Activated naive CD4-positive, alpha-beta T cell treated with anti-CD3 and anti-CD28 coated beads, Interleukin-2, amount 10 ng/mL, durations not matched to agents 7 days and 5 days (primary cell): ENCODE measurements at places on chromosomes 12 and 14.

DNA sequence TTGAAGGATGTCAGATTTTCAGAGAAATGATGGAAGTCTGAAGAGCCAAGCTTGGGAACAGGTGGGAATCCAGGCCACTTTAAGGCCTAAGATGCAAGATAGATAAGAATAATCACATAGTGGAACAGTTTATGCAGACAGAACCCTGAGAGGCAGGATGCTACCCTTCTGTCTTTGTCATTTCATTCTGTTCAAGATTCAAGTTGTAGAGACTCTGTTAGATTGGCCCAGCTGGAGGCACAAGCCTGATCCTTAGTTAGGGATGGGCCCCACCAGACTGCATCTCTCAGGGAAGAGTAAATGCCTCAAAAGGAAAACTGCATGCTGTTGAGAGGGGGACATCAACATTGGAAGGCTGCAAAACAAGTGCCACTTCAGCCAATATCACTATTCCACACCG is 287.0 kb downstream of the PCNX1 start:
- DNase-seq, result no peak

- no peak for DNase-seq
Measured at GRCh38 chr12:115407036-115407435, 723.1 kb upstream of the TBX3 start.

GRCh38 chr12:22551624-22552023 is 7.3 kb upstream of the C2CD5 start:
- no peak for DNase-seq

- no peak for DNase-seq
Measured at GRCh38 chr14:82855912-82856391, 1322.3 kb upstream of the SEL1L start.

DNA sequence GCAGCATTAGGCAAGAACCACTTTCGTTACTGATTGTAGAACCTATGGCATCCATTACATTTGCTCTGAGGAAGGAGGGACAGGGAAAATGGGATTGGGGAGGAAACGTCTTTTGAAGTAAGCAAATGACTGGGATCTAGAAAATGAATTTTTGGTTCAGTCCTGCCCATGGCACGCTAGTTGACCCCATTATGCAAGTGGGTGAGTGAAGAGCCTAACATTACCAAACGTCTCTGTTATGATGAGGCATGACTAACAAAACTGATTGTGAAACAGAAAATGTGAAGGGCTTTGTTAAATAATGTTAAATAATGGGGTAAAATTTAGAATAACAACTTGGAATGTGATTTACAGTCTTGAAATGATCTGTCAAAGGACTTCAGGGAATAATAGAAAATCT is 38.9 kb downstream of the CPSF2 start:
- DNase-seq, result no peak

- no peak for DNase-seq
Measured at GRCh38 chr12:95658386-95658785, 107.1 kb upstream of the USP44 start.

DNA sequence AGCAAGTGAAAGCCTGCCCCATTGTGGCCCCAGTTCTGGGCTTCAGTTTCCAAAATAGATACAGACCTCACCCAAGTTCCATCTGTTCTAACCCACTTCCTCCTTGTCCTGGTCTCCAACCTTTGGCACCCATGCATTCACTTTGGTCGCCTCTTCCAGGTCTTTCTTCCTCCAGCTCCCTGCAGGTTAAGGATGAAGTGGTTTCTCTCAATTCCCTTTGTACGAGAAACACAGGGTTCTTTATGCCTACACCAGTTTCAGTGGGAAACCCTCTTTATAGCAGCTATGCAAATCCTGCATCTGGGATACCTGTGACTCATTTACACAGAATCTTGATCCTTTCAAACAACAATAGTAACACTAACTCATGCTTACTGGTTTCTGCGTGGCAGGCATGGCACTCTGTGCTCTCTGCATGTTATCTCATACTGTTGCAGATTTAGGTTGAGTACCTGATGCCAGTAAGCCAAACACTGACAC is 110.6 kb upstream of the AMIGO2 start:
- DNase-seq, result no peak

DNA sequence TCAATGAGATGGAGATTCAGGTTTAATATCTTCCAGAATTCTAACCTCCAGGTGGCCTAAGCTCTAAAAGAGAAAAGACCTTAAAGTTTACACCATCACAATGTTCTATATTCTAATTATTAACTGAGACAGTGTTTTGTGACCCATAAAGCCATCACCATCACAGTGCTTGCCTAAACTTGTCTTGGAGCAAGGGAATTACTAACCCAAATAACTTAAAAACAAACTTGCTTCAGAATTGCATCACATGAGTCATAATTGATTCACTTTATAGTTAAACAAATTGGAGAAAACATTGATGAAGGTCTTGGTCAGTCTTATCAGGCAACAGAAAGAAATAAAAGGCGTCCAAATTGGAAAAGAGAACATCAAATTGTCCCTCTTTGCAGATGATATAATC is 54.5 kb upstream of the ALG10 start:
- no peak for DNase-seq

GRCh38 chr14:81427348-81428058 is 27.4 kb upstream of the STON2 start:
- no peak for DNase-seq

DNA sequence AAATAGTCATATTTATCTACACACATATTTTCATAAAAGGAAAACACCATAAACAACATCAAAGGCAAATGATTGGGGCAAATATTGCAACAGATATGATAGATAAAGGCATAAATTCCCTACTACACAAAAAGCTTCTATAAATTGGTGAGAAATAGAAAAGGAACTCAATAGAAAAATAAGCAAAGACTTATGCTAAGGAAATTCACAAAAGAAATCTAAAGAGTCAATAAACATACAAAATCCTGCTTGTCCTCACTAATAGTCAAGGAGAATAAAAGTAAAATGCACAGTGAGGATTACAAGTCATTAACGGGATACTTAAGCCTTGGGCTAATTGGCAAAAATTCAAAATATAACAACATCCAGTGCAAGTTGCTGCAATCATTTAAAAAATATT is 30.3 kb downstream of the CCDC59 start:
- no peak for DNase-seq

GRCh38 chr12:44193281-44193680 is 357.4 kb downstream of the TMEM117 start:
- no peak for DNase-seq

GRCh38 chr12:46207644-46208043 is 61.2 kb downstream of the SLC38A1 start:
- no peak for DNase-seq

GRCh38 chr12:25433024-25433423 is 120.1 kb downstream of the LMNTD1 start:
- DNase-seq, result no peak

- DNase-seq, result no peak
Measured at GRCh38 chr12:43094886-43095575, 457.0 kb downstream of the ADAMTS20 start.

DNA sequence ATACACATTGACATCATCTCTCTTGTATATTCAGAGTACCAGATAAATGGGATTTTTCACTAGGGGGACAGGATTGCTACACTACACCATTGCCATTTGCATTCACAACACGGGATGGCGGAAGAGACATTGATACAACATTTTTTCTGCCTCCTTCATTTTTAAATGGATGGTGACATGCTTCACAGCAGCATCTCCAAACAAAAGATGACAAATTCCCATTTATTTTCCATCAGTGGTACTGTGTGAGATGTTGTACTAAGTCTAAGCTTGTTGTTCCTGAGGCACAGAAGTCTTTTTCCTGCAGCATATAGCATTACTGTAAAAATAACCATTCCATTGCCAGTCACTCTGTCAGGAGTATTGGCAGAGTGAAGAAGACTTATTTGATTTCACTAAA is 912.7 kb downstream of the NRXN3 start:
- no peak for DNase-seq

GRCh38 chr14:78479127-78479780 is 309.1 kb downstream of the NRXN3 start:
- DNase-seq, result no peak

GRCh38 chr12:74490390-74491064 is 47.1 kb upstream of the ATXN7L3B start:
- DNase-seq, result no peak

DNA sequence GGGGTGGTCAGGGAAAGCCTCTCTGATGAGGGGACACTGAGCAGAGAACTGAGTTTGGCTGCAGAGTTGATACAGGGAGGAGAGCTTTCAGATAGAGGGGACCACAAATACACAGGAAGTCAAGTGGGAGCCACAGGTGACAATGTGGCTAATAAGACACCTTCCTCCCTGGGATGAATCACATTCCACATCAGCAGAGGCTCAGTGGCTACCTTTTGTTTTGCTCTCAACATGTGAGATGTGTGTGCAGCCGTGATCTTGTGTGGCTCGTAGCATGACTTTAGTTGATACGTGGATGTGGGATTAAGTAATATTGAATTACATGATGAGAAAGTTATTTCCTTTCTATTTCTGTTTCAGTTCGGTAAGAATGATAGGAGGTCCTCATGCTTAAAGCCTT is 7.5 kb downstream of the CRADD start:
- peak; percentile 25 for DNase-seq

GRCh38 chr12:52579468-52580465 is 6.1 kb upstream of the KRT74 start:
- DNase-seq, result no peak

- no peak for DNase-seq
Measured at GRCh38 chr12:114684870-114685273, 897 bp upstream of the TBX3 start.

DNA sequence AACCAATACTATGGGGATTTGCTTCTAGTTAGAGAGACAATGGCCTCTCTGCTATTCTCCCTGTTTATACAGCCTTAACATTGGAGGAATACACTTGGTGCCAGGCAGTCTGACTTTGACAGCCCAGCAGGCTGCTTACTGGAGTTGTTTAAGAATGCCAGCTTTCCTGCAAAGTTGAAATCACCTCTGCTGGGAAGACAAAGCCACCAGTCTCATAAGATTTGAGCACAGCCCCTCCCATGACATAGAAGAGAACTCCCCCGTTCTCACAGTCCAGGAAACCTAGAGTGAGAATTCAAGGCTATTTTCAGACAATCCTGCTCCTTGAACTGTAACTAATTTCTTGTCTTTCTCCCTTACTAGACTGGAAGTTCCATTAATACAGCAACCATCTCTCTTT is 21.1 kb upstream of the CATSPERB start:
- DNase-seq, result no peak

DNA sequence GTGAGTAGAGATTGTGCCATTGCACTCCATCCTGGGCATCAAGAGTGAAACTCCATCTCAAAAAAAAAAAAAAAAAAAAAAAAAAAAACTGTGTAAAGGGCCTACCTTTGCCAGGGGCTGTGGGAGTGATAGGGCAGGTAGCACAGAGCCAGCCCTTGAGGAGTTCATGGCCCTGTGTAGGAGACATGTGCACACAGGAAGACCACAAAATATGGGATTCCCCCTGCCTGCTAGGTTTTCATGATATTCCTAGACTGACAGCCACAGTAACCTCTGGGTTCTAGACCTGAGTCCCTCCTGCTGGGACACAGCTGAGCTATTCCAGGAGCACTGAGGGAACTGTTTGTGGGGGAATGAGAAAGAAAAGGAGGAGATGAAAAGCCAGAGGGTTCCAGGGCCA is 8.3 kb upstream of the SPTSSA start:
- no peak for DNase-seq

GRCh38 chr12:13170892-13171490 is 25.5 kb upstream of the EMP1 start:
- DNase-seq, result no peak

- no peak for DNase-seq
Measured at GRCh38 chr12:93657071-93657470, 20.1 kb upstream of the CRADD start.

DNA sequence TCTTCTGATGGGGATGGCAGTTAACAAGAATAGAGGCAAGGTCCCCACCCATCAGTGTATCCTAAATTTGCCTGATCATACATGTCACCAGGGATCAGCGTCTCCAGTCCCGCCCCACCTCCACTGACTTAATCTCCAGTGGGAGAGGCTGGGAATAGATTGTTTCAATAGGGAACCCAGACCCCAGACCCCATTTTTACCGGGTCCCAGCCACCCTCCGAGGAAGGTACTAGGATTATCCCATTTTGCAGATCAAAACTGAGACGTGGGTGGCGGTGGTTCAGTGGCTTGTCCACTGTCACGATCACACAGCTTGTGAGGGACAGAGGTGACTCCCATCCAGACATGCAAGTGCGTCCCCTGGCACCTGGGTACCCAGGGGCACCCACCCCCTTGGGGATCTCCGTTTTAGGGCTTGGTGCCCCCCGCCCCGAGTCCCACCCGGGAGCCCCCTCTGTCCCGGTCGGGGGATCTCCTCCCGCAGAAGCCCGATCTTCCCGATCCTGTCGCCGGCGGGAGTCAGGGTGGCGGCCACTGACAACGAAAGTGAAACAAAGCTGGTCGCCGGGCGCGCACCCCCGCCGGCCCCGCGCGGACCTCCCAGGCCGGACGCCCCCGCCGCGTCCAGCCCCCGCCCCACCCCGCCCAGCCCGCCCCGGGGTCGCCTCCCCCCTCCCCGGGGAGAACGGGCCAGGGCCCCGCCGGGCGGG is 523 bp downstream of the WSB2 start:
- DNase-seq, result peak; percentile 64

DNA sequence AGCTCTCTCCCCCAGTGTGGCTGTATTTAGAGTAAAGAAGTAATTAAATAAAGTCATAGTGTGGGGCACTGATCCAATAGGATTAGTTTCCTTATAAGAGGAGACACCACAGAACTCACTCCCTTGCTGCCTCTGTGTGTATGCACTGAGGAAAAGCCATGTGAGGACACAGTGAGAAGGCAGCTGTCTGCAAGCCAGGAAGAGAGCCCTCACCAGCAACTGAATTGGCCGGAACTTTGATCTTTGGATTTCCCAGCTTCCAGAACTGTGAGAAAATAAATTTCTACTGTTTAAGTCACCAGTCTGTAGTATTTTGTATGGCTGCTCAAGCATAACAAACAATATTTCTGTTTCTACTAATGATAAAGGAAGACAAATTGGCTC is 368.7 kb upstream of the PRICKLE1 start:
- no peak for DNase-seq

DNA sequence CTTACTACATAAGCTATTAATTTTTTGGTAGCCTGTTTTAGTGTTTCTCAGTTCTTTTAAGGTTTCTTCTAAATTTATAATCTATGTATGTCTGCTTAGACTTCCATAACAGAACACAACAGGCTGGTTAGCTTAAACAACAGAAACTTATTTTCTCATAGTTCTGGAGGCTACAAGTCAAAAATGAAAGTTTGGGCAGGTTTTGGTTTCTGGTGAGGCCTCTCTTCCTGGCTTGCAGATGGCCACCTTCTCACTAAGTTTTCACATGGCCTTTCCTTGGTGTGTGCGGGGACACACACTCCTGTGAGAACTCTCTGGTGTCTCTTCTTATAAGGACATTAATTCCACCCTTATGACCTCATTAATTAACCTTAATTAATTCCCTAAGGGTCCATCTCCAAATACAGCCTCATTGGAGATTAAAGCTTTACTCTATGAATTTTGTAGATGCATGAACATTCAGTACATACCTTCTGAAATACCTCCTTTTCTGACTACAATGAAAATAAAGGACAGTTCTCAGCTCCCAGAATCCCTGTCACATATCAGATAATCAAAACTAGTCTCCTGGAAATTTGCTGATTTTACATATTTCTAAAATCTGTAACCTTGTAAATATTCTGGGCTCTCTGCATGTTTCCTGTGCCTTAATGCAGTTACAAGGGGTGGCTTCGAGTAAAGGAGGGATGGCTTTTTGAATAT is 23.2 kb upstream of the BMAL2 start:
- no peak for DNase-seq

GRCh38 chr14:24224618-24225071 is 7.5 kb downstream of the NEDD8 start:
- DNase-seq, result no peak
